Renal cortical epithelial cell (primary cell): ENCODE measurements at places on chromosomes 6 and 20. TPM values are rescaled to one million over a fixed set of nuclear protein-coding genes. Genes with fewer than 3 reads are reported as not detected.

The DLK2 gene
- 1.3 TPM in 1 of 2 replicates, not detected in the other for total RNA-seq

The PHACTR3 gene
- total RNA-seq = 0.52 and 1.6 TPM in 2 replicates

GRCh38 chr6:164102693-164103092 lies 688.2 kb downstream of the QKI start:
- DNase-seq = no peak

DNA sequence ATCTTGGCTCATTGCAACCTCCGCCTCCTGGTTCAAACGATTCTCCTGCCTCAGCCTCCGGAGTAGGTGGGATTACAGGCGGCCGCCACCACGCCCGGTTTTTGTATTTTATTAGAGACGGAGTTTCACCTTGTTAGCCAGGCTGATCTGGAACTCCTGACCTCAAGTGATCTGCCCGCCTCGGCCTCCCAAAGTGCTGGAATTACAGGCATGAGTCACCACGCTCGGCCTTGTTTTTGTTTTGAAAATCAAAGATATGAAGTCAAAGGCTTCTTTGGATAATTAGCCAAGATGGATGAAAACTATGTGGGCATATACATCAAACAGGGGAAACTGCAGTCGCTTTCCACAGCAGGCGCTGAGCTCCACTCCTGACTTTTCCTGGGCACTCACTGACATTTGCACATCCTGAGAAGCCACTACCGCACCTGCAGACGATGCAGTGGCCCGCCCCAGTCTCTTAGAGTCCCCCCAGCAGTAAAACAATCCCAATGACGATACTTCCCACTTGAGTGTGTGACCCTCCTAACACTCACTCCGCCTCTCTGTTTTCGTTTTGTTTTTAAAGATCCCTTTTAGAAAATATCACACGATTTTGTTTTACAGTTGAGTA lies 44.1 kb downstream of the GJA1 start:
- DNase-seq = no peak

DNA sequence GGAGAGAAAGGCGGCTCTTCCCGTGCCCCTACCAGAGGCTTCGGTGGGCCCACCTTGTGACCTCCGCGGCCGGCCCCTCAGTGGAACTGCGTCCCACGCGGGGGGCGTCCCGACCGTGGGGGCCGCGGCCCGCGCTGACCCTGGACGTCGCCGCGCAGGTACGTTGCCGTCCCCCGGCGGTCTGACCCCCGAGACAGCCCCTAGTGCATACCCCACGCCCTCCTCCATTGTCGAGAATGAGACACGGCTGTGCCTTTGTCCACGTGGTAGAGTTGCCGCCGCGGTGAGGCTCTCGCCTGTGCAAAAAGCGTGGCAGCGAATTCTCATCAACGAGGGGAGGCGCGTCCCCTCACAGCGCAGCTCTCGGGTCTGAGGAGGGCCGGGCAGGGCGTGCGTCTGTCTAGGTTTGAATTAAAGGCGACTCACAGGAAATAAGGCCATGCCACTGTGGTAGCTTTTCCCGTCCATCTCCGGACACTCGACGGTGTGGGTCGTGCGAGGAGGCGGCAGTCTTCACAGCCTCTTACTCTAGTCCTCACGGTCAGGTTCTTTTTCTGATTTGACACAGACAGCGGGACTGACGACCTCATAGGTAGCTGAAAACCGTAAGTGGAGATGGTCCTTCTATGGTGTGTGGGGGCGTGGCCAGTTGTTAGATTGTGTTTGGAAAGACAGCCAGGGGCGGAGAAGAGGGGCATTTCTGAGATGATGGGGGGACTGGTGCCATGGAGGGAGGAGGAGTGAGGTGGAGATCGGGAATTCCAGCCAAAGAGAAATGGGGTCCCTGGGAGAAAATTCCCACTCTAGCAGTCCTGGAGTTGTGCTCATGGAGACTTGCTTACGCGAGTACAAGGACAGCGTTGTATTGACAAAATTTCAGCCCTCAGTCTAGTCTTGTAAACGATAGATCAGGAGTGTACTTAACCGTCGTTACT lies 580 bp downstream of the NXT1 start:
- peak; percentile 29 for DNase-seq
